ENCODE measurements at places on chromosomes 5 and 9. TPM values are rescaled to one million over a fixed set of nuclear protein-coding genes. Genes with fewer than 3 reads are reported as not detected.

C5orf22 gene
- 18.5 TPM for total RNA-seq

SPATA31C1 gene
- not detected for total RNA-seq

SPOUT1 gene
- 23.7 TPM for total RNA-seq

TRIM14 gene
- 15.7 TPM for total RNA-seq

LECT2 gene
- not detected for total RNA-seq

IL9 gene
- not detected for total RNA-seq

MAMDC4 gene
- total RNA-seq: 1.5 TPM

NR6A1 gene
- total RNA-seq: under 0.01 TPM

MTAP gene
- 42.1 TPM for total RNA-seq

SPATA6L gene
- 0.61 TPM for total RNA-seq

SPARC gene
- 702 TPM for total RNA-seq

PCDHAC1 gene
- under 0.01 TPM for total RNA-seq

SPINK4 gene
- not detected for total RNA-seq

CHD1 gene
- total RNA-seq: 56.2 TPM

Data from epithelial cell of umbilical artery (primary cell).